ENCODE measurements at places on chromosomes 7 and 10. TPM values are rescaled to one million over a fixed set of nuclear protein-coding genes. Genes with fewer than 3 reads are reported as not detected.
A peak's percentile ranks its signal among the peaks of the same experiment; 100 is the strongest.

GRCh38 chr7:138865843-138866242 is 67.8 kb upstream of the ATP6V0A4 start:
- DNase-seq = no peak

- DNase-seq = no peak
Measured at GRCh38 chr7:29826530-29826822, 20.2 kb downstream of the WIPF3 start.

DNA sequence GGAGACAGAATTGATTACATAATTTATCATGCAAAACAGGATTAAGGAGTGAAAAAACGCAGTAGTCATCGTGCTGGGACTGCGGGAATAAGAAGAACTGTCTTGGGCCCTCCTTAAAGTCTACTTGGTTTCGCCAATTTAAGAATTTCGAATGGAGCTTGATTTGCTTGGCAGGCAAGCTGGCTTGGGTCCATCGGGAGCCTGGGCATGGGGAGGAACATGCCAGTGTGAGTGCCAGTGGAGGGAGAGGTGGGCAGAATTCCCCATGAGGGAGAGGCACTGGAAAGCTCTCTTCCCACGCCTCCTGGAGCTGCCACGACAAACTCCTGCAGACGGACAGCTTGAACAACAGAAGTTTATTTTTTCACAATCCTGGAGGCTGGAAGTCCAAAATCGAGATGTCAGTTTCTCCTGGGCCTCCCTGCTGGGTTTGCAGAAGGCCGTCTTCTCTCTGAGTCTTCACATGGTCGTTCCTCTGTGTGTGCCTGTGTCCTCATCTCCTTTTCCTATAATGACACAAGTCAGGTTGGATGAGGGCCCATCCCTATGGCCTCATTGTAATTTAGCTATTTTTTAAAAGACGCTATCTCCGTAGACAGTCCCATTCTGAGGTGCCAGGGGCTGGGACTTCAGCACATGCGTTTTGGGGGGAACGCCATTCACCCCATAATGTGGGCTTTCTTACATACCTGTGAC is 528.7 kb upstream of the DPP6 start:
- no peak for DNase-seq

- DNase-seq = no peak
Measured at GRCh38 chr7:38492010-38492409, 139.2 kb downstream of the AMPH start.

DNA sequence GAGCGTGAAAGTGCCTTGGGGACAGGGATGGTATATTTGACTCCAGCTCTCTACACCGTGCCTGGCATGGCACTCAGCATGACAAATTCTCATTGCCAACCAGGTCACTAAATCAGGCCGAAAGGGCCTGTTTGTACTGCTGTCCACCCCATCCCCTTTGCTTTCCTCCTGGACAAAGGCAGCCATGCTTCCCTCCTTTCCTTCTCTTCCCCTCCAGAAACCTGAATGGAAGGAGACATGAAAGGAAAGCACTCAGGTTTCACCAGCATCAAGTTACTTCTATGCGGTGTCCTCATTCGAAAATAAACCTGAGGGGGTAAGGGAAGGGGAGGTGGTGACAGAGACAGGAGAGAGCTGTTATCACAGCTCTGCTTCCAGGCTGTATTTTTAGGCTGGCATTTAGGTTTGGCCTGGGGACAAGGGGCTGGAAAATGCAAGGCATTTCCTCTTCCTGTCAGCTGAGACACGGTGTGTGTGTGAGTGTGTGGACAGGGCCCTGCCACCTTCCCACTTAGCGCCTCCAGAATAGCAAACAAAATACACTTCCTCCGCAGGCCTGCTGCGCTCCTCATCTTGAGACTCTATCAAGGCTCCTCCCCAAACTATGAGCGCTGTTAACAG is 79.9 kb upstream of the COL13A1 start:
- DNase-seq = no peak

DNA sequence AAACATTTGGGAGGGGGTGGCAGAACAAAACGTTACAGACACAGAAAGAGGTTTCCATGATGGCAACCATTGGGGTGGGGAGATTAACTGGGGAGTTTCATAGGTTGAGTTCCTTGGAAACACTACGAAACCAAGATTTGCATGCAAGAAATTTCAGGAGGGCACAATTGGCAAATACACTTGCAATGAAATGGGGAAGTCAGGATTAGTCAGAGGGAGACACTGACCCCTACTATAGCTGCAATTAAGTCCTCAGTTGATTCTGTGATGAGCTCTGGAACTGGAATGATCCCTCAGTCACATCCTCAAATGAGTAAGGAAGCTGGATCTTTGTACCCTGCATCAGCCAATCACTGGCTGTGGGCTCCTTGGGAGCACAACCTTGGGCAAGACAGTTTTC is 22.1 kb downstream of the CPEB3 start:
- DNase-seq = no peak

DNA sequence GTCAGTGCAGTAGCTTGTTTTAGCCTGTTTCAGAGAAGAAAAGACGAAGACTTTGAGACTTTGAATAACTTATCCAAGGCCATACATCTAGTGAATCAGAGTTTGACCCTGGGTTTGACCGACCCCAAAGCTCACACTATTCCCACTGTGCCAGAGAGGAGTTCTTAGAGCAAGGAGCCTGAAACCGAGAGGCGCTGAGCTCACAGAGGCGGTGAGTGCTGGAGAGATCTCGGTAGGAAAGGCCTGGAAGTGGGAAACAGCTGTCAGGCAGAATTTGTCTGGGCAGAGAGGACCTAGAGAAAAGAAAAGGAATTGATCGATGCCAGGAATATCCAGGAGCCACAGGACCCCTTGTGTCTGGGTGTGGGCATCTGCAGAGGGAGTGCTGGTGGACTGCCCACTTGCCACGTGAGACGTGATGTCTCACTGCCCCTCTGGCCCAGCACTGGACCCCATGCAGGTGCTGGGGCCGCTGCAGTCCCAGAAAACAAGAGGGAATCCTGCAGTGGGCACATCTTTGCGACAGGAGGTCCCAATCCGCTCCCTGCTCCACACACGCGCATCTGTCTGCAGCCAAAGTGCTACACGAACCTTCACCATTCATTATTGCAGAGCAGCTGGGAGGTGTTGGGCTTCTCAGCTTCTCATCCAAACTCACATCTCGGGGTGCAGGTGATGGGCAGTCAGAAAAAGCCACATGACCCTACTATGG is 6.2 kb downstream of the CALML3 start:
- no peak for DNase-seq

- DNase-seq = peak; percentile 19
Measured at GRCh38 chr7:16695621-16696237, 49.7 kb downstream of the BZW2 start.

DNA sequence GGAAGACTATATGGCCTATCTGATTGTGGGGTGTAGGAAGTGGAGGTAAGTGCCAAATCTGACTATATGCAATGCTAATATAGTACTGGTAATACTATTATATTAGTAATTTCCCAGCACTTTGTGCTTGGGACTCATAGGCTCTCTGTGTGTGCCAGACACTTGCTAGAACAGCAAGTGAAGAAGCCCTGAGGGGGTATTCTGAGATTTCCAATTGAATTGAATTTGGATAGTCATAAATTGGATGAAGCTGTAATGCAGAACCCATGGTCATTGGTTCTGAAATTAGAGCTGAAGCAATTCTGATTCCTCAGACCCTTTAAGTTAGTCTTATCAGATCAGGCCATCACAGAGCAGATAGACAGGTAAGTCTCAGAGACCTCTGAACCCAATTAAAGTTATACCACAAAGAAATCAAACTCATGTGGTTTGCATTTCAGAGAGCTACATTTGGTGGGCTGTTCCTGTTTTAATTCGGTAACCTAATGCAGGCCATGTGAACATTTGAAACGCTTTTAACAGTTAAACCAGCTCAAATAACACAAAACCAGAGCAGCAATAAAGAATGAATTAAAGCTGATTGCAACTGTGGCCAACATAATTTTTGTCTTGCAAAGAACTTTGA is 179.5 kb downstream of the CREB5 start:
- no peak for DNase-seq

GRCh38 chr7:127776776-127777386 is 124.9 kb downstream of the SND1 start:
- no peak for DNase-seq

- no peak for DNase-seq
Measured at GRCh38 chr10:103535595-103535994, 42.1 kb downstream of the NEURL1 start.

DNA sequence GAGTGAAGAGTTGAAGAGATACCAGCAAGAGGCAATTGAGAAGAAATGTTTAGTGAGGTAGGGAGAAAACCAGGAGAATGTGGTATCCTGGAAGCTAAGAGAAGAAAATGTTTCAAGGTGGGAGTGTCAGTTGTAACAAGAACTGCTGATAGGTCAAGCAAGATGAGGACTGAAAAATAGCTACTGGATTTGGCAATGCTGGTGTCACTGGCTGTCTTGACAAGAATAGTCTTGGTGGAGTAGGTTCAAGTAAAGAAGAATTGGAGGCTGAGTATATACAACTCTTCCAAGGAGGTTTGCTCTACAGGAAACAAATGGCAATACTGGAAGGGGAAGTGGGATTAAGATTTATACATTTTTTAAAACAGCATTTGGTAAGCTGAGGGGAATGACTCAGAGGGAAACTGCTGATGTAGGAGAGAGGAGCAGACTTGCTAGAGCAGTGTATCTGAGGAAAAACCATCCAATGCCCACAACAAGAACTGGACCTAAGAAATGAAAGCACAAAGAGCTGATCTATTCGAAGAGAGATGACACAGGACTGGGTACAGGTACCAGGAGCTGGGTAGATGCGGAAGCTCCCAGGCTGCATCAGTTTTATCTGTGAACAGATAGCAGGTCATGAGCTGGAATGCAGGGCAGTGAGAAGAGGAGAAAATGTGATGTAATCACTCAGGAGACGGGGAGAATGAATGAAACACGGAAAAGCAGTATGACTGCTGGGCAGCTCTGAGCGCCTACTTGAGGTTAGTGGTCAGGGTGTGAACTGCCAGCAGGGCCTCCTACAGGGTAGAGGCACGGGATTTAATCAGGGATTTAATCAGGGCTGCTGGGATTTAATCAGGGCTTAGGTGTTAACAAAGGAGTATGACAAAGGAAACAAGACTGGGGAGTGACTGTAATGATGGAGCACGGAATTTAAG is 34.5 kb downstream of the FAM25A start:
- peak; percentile 23 for DNase-seq

DNA sequence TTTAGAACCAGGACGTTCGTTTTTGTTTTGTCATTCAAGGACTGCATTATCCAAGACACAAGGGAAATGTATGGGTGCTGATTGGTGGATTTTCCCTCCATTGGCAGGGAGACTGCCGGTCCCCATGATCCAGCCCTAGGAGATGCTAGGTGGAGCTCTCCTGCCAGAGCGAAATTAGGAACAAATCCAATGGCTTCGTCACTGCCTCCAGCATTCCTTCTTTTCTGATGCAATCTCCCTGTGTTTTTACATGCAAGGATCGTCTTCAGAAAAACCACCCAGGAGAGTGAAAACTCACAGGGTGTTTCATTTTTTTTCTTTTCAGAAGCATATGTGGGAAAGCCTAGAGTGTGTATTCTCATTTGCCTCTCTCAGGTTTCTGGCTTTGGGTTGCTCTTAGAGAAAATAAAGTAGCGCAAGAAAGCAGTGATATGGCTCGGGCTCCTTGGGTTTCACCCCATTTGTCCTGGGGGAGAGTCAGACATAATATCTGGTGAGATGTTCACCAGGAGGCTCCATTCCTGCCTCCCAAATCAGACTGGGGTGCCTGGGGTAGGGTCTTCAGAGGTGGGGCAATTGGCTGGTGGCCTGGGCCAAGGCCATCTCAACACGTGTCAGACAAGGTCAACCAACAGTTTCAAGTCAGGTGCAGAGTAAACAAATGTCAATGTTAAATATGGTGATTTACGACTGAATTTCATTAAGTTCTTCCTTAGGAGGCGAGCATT is 450.9 kb upstream of the MKI67 start:
- DNase-seq = peak; percentile 66

DNA sequence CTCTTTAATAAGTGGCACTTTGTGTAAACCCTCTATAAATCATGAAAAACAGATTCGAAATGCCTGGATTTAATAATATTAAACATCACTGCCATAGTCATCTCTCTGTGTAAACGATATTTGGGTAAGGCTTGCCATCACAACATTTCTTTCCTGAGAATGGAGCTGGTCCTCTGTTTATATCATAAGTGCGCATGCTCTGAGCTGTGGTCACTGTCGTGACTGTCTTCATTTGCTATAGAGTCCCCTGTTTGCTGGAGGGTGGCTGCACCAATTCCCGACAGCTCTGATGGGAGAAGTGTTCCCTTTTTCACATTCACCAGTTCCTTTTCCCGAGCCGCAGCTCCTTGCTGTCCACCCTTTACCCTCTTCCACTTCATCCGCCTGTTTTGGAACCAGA is 50.4 kb upstream of the AGMO start:
- no peak for DNase-seq

GRCh38 chr10:9858816-9859215 is 1158.9 kb upstream of the CELF2 start:
- no peak for DNase-seq

GRCh38 chr10:8225187-8225586 is 170.7 kb downstream of the GATA3 start:
- no peak for DNase-seq

- no peak for DNase-seq
Measured at GRCh38 chr7:607938-608337, 88.3 kb upstream of the PDGFA start.

GRCh38 chr7:102823390-102824119 is 74.8 kb downstream of the FAM185A start:
- DNase-seq = no peak

DNA sequence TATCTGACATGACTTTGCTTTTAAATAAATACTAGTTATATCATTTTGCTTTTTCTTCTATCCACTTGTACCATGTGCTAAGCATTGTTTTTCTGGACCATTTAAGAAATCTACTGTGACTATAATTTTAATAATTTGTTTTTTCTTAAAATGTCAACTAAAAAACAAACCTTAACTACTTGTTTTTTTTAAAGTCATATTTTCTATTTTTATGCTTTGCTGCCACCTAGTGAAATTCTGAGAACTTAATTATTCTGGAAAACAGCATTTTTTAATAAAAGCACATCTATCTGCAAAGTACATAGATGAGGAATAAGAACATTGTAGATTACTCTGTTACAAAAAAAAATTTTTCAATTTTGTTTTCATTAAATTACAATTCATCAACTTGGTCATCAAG is 47.4 kb downstream of the ORC5 start:
- peak; percentile 2 for DNase-seq

The ZPBP gene
- polyA plus RNA-seq = not detected

The TWNK gene
- polyA plus RNA-seq = 9.9 TPM

The SLC39A12 gene
- polyA plus RNA-seq = not detected

The NXPH1 gene
- not detected for polyA plus RNA-seq
